ENCODE measurements at places on chromosomes 16 and 17. TPM values are rescaled to one million over a fixed set of nuclear protein-coding genes. Genes with fewer than 3 reads are reported as not detected.

The HOXB4 gene
- 0.17 TPM for total RNA-seq

DNA sequence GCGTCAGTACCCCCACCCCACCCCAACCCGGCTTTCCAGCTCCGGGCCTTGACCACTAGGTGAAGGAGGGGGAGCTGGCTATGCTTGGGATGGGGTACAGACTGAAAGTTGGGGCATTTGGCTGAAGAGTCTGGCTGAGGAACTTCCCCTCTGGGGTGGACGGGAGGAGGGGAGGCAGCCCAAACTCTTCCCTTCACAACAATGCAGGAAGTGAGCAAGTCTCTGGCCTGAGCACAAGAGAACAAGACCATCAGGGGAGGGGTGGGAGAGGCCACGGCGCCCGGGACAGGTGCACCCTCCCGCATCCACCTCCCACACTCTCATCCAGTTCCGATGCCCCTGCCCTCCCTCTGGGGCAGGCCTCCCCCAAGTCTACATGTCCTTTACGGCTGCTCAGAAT, 5.6 kb downstream of the USH1G start:
- no peak for DNase-seq

The HOXB9 gene
- 3.2 TPM for total RNA-seq

DNA sequence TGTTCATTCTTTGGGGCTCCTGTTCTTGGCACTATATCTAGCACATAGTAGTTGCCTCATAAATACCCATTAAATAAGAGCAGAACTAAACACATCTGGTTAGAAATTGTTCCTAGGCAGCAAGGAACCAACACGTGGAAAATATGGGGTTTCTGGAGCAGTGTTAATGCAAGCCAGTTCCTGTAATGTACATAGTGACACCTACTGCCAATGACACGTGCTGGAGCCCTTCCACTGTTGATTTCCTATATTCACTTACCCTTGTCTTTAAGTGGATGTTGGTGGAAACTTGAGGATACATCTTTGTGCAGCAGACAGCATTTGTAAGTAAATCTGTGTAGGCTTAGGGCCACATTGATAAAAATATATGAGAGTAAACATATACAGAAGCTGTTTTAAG, 1.6 kb upstream of the IRF8 start:
- DNase-seq: no peak

DNA sequence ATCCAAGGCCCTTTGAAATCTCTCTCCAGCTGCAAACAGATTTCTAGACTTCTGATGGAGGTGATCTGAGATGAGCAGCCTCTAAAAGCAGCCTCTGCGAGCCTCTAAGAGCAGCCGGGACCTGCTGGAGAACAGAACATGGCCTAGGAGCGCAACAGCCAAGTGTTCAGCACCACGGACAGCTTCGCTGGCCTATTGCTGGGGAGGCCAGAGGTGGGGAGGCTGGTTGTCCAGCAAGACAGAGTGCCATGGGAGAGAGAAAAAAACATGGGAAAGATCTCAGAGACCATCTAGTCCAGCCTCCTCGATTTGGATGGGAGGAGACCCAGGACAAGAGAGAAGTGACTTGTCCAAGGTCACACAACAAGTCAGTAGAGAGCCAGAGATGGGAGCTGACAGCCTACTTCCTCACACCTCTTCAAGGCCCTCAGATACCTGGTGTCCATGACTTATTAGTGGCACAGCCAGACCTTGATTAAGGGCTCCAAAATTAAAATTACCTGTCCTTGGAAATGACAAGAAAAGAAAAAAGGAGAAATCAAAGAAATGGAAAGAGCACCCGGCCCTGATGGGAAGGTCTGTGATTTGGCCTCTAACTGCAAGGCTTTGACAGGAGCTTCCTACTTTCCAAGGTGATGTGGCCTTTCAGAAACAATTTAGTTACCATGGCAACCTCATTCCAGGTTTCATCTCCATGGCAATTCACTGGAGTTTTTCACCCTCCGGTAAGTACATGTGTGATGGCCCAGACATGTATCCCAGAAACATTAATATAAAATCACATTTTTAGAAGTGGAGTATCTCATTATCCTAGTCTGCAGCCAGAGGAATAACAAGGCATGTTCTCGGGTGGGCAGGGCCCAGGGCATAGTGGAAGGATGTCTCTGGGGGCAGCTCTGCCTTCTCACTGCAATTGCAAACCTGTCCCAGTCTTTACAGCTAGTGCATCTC, 14.5 kb downstream of the RPRML start:
- DNase-seq: no peak

The SLC16A6 gene
- total RNA-seq: 0.33 TPM

The ZFP1 gene
- 13.7 TPM for total RNA-seq

GRCh38 chr16:66271074-66272060, 95.1 kb upstream of the CDH5 start:
- peak; percentile 66 for DNase-seq

- DNase-seq: no peak
Observed at GRCh38 chr17:72943826-72944689, 148.4 kb downstream of the SLC39A11 start.

The CEP20 gene
- 40.1 TPM for total RNA-seq

The BCAR1 gene
- 69.3 TPM for total RNA-seq

DNA sequence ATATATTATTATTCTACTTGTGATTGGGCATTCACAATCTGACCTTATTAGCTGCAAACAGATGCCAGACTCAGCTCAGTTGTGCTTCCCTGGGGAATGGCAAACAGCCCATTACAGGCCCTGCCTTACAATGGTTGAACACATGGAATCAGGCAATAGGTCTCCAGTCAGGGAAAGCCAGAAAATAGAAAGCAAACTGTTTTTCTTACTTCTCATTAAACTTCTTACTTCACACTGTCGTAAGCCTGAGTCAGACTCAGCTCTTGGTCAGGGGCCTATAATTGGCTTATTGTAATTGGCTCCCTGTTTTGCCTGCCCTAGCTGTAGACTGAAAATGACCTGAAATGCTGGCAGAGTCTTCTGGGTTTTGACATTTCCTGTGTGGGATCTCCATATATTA, 77.0 kb upstream of the CA10 start:
- DNase-seq: peak; percentile 86

GRCh38 chr17:27563532-27563931, 67.5 kb upstream of the LGALS9 start:
- no peak for DNase-seq

- DNase-seq: no peak
Observed at GRCh38 chr17:66957951-66958579, 6.4 kb upstream of the CACNG4 start.

- no peak for DNase-seq
Observed at GRCh38 chr16:726438-727290, at the start of the genes CCDC78 and HAGHL. Gene CCDC78, minus strand, starts transcription at chr16:726443. Its CDS starts 76 bp downstream, at chr16:726367. Gene HAGHL, plus strand, starts transcription at chr16:727106. Its CDS starts 404 bp downstream, at chr16:727510.

- no peak for DNase-seq
Observed at GRCh38 chr17:38434178-38434665, 6.0 kb downstream of the ARHGAP23 start.

The GPR139 gene
- total RNA-seq: not detected
